ENCODE measurements at places on chromosomes 16 and 17. TPM values are rescaled to one million over a fixed set of nuclear protein-coding genes. Genes with fewer than 3 reads are reported as not detected.
A peak's percentile ranks its signal among the peaks of the same experiment; 100 is the strongest.

DNA sequence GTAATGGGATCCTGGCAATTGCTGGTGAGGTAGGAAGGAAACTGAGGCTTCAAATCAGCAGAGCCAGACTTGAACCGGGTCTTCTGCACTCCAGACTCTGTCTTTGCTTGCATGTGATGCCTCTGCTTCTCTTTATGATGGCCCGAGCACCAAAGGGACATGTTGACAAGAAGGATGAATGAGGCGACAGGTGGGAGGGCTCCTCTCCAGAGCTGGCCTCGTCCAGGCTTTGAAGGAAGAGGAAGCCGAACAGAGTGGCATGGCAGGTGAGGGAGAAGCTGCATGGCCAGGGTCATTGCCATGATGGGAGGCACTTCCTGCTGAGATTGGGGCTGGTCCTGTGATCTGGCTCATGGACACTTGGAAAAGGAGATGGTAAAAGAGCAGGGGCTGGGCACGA, 40.8 kb downstream of the AKAP1 start:
- H3K4me3 ChIP-seq: no peak overlapping the region
- no peak for DNase-seq
- H3K27me3 ChIP-seq: no peaks in the 10 kb centered on the region
- no peak overlapping the region for H3K27ac ChIP-seq
- H3K4me1 ChIP-seq: no peaks in the 10 kb centered on the region
- H3K36me3 ChIP-seq: no peaks in the 10 kb centered on the region

EFNB3 gene
- 0.51 TPM for polyA plus RNA-seq

PLD6 gene
- polyA plus RNA-seq: 2.5 TPM

DNA sequence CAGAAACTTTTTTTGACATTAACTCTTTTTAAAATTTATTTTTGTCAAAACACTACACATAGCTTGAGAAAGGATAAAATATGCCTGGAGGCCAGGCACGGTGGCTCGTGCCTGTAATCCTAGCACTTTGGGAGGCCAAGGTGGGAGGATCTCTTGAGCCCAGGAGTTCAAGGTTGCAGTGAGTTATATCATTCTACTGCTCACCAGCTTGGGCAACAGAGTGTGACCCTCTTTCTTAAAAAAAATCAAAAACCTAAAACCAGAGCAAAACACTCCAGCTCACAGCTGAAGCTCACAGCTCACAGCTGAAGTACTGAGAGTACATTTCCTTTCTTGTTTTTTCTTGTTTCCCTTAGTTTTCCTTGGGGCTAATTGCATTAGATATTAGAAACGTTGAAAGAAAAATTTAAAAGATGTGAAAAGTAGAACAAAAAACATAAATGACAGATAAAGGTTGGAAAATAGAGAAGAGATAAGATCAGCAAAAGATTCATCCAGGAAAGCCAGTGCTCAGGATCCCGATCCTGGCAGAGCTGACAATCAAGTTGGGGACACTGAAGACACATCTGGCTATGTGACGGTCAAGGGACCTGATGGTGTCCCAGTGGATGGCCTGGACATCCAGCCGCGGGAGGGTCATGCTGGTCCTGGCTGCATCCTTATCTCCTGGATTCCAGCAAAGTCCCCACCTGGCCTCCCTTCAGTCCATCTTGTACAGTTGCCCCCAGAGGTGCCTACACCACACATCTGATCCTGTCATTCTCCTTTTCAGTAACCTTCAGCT, 9.8 kb downstream of the CHST6 start:
- DNase-seq: no peak
- no peaks in the 10 kb centered on the region for H3K36me3 ChIP-seq
- peaks cover 4% of the 10 kb centered on the region for H3K27me3 ChIP-seq
- H3K4me1 ChIP-seq: no peaks in the 10 kb centered on the region
- no peak overlapping the region for H3K27ac ChIP-seq

DNA sequence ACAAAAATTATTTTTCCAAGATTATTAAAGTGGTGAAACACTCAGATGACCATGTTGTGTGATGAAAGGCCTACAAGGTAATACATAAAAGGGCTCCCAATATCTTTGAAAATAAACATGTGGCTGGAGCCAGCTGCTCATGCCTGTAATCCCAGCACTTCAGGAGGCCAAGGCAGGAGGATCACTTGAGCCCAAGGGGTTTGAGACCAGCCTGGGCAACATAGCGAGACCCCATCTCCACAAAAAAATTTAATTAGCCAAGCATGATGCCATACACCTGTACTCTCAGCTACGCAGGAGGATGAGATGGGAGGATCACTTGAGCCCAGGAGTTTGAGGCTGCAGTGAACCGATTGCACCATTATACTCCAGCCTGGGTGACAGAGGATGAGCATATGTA, 26.8 kb downstream of the SIAH1 start:
- peaks cover 8% of the 10 kb centered on the region for H3K36me3 ChIP-seq
- no peak overlapping the region for H3K27ac ChIP-seq
- no peaks in the 10 kb centered on the region for H3K4me1 ChIP-seq
- DNase-seq: no peak

CRHR1 gene
- not detected for polyA plus RNA-seq

QPRT gene
- polyA plus RNA-seq: 10.3 TPM

IL17C gene
- not detected for polyA plus RNA-seq

DNAI2 gene
- polyA plus RNA-seq: not detected

CHRNE gene
- polyA plus RNA-seq: 0.19 TPM

- peak overlapping the region; percentile 12 for H3K4me3 ChIP-seq
- peaks cover 9% of the 10 kb centered on the region for H3K36me3 ChIP-seq
- H3K27ac ChIP-seq: peak overlapping the region; percentile 68
- H3K27me3 ChIP-seq: no peaks in the 10 kb centered on the region
- H3K4me1 ChIP-seq: peaks cover 8% of the 10 kb centered on the region
These were observed 49.0 kb upstream of the CHMP6 start for GRCh38 chr17:80942423-80943345.

DNA sequence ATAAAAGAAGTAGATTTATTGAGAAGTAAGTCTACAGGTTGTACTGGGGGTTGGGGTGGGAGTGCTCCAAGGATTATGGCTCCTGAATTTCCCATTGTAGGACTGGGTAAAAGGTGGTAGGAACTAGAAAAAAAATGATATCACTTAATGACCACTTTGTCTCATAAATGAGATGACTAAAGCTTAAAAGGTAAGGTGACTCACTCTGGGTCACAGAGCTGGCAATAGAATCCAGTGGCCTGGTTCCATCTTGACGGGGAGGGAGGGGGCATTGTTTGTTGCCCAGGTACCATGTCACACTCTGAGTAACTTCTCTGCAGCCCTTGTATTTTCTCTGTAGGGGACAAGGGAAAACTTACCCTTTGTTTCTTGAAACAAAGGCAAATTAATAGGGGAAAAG, 126.1 kb downstream of the PITPNC1 start:
- no peaks in the 10 kb centered on the region for H3K4me1 ChIP-seq
- H3K36me3 ChIP-seq: no peaks in the 10 kb centered on the region
- peak; percentile 54 for DNase-seq
- H3K27ac ChIP-seq: no peak overlapping the region
- H3K4me3 ChIP-seq: no peak overlapping the region

GRCh38 chr16:20410121-20410723, 888 bp downstream of the ACSM5 start:
- H3K36me3 ChIP-seq: no peaks in the 10 kb centered on the region
- no peaks in the 10 kb centered on the region for H3K4me1 ChIP-seq
- no peak overlapping the region for H3K27ac ChIP-seq
- no peak overlapping the region for H3K4me3 ChIP-seq
- no peak for DNase-seq

ELP5 gene
- 22.6 TPM for polyA plus RNA-seq

GRCh38 chr17:75250009-75250471, 11.4 kb downstream of the GGA3 start:
- peak; percentile 42 for DNase-seq
- no peak overlapping the region for H3K4me3 ChIP-seq
- H3K27ac ChIP-seq: peak overlapping the region; percentile 27
- H3K27me3 ChIP-seq: no peaks in the 10 kb centered on the region
- H3K4me1 ChIP-seq: no peaks in the 10 kb centered on the region
- H3K36me3 ChIP-seq: peaks cover 10% of the 10 kb centered on the region

SEPTIN12 gene
- not detected for polyA plus RNA-seq

ALDOC gene
- polyA plus RNA-seq: 111 TPM

RAMP2 gene
- 0.45 TPM for polyA plus RNA-seq
